ENCODE measurements at places on chromosomes 1 and 21.

GRCh38 chr1:54487571-54488050, 60.4 kb upstream of the ACOT11 start:
- DNase-seq = no peak

DNA sequence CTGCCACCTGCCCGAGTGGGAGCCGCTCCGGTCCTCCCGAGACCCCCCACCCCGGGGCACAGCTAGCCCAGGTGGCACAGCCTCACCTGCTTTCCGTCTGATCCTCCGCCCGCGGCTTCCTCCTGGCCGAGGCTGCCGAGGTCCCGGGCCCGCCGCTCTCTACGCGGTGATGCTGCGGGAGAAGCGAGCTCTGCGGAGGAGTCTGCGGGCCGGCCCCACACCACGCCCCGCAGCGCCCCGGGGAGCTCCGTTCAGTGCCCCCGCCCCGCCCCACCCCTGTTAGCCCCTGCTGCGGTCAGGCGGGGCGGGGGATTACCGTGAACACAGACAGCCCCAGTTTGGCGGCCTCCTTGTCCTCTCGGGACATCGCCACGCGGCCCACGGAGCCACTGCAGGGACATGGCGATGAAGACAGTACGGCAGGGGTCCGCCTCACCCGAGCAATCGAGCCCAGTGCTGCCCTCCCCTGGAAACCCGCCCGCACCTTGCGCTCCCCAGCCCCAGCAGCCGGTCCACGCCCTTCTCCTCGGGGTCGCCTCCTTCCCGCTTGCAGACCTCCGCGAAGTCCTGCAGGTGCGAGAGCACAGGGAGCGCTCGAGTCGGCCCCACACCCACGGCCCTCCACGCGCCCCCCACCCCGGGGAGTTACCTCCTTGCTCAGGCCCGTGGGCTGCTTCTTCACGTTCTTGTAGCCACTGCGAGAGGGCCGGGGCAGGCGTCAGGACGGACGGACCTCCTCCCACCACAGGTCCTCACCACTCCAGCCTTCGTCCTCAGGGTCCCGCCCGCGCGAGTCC, 933 bp downstream of the C1orf35 start:
- DNase-seq = no peak

DNA sequence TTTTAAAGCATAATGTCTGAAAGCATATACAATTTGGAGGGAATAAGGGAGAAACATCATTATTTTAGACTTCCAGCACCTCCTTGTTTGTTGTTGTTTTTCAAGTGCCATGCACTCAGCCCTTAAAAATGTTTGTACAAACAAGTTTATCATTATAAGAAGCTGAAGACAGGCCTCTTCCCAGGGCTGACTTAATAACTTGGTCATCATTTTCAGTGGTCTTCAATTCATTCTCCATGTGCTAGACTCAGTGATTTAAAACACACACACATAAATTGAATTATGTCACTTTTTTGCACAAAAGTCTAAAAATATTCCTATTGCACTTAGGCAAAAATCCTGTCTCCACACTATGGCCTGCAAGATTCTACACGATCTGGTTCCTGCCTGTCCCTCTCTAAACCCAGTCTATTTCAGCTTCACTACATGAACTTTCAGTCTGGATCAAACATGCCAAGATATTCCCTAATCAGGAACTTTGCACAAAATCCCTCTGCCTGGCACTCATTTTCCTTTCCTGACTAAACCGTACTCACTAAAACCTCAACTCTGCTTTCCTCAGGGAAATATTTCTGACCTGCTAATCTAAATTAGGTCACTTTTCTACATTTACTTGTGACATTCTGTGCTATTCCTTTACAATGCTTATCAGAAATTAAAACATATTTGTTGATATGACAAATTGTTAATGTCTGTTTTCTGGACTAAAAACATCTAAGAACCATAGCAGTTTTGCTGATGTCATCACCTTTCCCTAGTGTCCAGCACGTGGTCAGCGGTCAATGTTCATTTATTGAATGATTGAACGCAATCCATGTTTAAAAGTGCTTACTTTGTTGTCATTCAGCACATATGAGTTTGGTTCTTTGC, 14.8 kb upstream of the GBP5 start:
- DNase-seq = no peak

DNA sequence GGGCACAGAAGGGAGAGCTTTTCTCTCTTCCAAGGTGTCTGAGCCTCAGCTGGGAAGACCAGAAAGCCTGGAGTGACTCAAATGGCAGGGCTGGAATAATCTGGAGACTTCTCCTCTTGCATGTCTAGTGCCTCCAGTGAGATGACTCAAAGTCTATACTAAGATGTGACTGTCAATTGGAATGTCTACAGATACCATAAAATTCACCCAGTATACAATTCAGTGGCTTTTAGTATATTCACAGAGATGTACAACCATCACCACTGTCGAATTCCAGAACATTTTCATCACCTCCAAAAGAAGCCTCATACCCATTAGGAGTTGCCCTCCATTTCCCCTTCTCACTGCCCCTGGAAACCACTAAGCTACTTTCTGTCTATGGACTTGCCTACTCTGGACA, 47.9 kb upstream of the CNN3 start:
- peak; percentile 40 for DNase-seq

DNA sequence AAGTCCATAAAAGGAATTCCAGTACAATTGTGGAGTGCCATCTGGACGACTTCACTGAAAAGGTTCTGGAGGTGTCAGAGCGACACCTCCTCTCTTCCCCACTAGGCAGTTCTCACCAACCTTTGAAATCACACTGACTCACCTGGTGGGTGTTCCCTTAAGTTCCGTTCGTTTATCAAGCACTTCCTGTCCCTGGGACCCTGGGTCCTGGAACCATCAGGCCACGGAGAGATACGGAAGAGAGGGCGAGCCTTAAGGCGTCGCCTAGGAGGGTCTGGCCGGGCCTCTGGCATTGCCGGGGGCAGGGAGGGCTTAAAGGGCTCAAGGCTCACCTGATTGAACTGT, 317 bp downstream of the SPAG17 start:
- DNase-seq = no peak

DNA sequence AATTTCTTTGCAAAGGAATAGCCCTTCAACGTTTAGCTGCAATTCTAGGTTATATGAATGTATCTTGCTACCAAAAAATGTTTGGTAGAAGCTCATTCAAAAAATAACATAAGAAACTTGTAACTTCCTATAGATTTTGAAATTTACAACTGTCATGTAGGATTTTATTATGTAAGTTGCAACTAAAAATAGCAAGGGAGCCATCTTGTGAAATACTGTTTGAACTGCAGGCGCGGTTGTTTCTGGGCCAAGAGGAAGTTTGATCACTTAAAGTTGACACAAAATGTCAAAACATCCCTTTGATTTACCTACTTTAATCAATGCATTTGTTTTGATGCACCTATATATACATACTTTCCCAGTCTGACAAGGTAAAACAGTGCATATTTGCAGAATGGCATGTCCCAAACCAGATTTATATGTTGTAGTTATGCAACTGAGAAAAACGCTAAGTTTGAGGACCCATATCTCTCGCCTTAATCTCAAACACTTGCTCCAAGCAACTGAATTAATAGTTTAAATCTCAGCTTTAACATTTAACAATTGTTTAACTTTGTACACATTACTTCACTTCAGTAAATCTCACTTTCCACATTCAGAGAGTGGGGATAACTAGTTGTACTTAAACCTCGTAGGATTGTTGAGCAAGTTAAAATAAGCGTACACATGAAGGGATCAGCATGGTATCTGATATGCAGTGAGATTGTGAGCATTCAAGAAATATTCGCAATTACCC, 63.9 kb downstream of the KCNK2 start:
- DNase-seq = no peak

GRCh38 chr21:38507374-38507942, 9.2 kb upstream of the ERG start:
- DNase-seq = no peak

DNA sequence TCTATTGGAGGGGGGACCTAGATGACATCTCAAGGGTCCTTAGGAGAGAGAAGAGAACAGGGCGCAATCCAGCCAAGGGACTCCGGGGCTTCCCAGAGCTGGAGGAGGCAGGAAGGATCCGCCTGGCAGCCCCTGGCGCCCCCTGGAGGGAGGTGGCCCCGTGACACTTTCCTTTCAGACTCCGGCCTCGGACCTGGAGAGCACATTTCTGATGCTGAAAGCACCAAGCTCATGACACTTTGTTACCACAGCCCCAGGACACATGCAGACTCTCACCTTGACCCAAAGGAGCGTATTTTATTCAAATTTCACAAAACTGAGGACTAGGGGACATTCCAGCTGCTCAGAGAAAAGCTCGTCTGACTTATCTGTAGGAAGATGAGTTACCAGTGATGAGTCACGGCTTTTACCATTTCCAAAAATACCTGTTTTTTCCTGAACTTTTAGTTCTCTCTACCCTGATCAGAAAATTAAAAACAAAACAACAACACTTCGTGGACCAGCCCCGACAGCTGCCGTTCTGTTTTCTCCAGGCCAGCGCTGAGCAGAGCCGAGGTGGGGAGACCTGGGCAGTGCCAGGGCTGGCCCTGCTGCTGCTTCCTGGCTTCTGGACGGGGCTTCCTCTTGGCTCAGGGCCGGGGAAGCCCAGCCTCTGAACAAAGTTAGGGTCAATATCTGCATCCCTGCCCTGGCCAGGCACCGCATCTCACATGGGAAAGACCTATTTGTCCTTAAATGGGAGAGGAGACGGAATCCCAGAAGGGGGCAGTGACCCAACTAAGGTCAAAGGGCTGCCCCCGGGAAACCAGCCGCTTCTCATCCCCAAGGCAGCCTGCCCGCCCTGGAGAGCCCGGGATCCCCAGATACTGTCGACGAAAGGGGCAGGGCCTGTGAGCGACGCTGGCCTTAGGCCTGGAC, 21.6 kb upstream of the POFUT2 start:
- peak; percentile 84 for DNase-seq

DNA sequence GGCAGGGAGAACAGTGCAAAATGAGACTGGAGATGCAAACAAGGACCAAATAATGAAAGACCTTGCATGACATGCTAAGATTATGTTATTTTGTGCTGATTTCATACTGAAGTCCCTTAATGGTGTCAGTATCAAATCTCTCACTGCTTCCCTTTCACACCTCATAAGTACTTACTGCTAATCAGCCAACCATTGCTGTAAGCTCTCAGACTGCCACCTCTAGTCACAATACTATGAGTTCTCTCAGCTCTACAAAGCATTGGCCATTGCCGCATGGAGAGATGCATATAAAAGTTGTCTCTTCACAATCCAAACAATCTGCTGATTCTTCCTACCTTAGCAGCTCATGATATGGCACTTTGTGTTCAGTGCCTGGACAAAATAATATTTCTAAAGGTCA, 375.4 kb downstream of the LTN1 start:
- no peak for DNase-seq

All from H54 (cell line).